ENCODE measurements at places on chromosomes 3 and 15.

- no peak for DNase-seq
These were observed 264.0 kb upstream of the IL12A start for GRCh38 chr3:159724627-159725026.

- DNase-seq = no peak
These were observed 10.6 kb downstream of the ALDH1A3 start for GRCh38 chr15:100890051-100890720.

DNA sequence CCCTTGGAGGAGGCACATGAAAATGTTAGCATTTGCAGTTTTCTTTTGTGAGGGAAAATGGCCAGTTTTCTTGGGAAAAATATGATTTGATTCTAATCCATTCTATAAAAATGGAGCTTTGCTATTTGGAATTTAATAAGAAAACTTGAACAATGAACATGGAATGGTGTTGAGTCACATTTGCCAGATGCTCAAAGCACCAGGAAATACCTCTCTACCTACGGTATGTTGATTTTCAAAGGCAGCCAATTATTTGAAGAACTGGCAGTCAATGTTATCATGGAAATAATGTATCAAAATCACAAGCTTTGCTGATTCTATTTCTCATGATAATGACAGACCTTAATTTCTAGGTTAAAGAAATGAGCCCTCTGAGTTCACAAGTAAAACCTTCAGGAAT lies 14.9 kb downstream of the NME9 start:
- no peak for DNase-seq

DNA sequence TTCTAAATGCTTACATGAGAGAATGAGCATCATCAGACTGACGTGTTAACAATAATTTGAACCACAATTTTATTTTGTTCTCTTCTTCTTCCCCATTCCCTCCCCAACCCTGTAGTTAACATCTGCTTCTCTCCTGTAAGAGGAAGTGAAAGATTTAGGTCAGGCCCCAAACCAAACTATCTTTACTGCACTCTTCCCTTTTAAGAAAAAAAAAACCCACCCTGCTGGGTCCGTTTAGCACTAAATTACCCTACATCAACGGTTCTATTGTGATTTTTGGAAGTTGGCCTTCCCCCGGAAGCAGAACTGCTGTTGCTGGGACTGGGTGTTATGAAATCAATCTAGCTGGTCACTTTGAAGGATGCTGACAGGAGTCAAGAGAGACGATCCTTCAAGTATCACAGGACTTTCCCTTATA lies 49.4 kb downstream of the NFKBIZ start:
- no peak for DNase-seq

- DNase-seq = no peak
These were observed 32.1 kb upstream of the TNFAIP8L3 start for GRCh38 chr15:51126842-51127241.

- no peak for DNase-seq
These were observed 225.8 kb upstream of the UMPS start for GRCh38 chr3:124504332-124505059.

GRCh38 chr3:155363690-155364070 lies 70.2 kb upstream of the STRIT1 start:
- DNase-seq = no peak

- DNase-seq = no peak
These were observed 48.7 kb downstream of the BSN start for GRCh38 chr3:49602877-49603411.

DNA sequence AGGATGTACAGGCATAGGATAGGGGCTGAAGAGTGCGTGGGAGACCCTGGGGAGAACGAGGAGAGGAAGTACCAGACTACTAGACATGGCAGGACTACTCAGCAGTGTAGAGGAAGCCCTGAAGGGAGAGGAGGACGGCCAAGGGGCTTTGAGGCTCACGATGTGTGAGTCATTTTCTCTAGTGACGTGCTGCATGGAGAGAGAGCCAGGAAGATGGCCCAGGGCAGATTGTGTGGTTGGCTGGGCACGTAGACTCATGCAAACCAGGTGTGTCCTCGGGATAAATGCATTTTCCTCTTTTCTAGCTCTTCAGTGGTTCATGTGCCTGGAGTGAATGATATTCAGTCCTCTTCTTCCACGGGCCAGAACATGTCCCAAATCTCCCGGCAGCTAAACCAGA lies 115.0 kb upstream of the ABHD17C start:
- DNase-seq = no peak

DNA sequence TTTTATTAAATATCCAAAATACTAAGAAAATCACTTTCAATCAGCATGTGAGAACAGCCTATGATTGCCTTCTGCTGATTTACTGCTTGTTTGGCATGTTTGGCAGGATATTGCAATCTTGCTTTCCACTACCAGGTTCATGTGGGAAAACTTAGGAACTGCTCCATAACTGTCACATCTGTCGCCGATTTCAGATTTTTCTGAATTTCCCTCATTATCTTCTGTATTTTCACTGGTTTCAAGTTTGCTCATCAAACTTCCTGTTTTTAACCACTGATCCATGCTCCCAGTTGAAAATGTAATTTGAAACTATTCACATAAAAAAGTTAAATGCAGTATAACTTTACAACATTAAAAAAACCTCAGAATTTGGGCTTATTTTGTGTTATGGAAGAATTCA lies 93.0 kb downstream of the NFKBIZ start:
- no peak for DNase-seq

DNA sequence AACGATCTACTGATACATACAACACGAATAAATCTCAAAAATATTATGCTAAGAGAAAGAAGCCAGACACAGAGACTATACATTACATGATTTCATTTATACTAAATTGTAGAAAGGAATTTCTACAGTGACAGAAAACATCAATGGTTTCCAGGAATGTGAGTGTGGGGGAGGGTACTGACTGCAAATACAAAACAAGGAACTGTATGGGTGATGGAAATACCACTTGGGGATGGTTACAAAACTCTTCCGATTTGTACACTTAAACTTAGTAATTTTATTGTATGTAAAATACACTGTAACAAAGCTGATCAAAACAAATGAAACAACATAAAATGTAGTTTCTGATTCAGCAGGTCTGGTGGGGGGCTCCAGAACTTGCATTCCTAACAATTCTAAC lies 45.8 kb upstream of the IP6K2 start:
- no peak for DNase-seq

DNA sequence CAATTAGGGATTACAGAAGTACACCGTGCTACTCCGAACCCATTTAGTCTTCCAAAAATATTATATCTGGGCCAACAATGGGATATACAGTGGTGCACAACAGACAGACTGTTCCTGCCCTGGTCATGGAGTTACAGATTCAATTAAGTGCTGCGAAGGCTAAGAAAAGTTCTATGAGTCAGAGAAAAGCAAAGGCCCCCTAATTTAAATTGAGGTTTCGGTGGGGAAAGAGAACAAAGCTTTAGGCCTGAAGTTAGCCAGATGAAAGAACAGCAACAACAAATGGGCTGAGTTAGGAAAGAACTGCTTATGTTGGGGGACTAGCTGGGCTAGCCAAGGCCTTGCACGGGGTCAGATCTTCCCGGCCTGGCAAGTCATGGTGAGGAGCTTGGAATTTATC lies 131.8 kb downstream of the MDFIC2 start:
- no peak for DNase-seq

- no peak for DNase-seq
These were observed 135.6 kb upstream of the ABI3BP start for GRCh38 chr3:101128786-101129185.

- no peak for DNase-seq
These were observed 19.4 kb downstream of the PLSCR1 start for GRCh38 chr3:146524961-146525360.

DNA sequence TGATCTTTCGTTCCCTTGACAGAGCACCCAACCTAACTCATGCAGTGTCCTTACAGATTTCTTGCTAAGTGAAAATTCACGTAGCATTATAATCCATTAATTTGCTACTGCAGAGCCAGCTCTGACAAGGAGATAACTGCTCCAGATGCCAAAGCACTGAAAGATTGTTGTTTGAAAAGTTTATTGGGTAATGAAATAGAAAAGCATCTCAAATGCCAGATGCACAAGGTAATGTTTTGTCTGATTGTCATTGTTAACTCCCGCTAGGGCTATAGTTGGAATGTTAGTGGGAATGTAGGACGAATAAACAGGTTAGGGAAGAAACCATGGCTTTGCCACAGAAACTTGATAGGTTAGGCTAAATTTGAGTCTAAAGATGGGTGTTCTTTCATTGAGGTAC lies 20.2 kb upstream of the SLC2A2 start:
- no peak for DNase-seq

- no peak for DNase-seq
These were observed 819.0 kb upstream of the GRM7 start for GRCh38 chr3:6041894-6042293.

DNA sequence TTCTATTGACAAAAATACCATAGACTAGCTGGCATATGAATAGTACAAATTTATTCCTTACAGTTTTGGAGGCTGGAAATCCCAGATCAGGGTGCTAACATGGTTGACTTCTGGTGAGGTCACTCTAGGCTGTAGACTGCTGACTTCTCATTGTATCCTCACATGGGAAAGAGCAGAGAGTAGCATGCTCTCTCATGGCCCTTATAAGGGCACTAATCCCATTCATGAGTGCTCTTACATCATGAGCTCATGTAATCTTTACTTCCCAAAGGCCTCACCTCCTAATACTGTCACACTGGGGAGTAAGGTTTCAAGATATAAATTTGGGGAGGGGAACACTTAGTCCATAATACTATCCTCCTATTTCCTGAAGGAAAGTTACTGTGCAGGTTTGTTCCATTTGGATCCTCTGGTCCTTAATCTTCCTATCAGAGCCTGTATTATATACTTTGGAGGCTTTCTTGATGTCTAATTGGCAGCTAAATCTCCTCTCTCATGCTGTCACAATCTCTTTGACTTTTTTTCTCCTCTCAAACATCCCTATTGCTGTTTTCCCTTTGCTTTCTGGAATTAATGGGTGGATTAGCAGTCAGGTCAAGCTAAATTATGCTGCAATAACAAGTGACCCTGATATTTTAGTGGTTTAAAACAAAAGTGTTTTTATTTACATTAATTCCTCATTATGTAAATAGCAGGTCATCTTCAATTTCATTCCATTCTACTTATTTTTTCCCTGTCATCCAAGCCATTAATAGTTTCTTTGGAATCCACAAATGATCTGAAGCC lies 23.1 kb upstream of the LEKR1 start:
- DNase-seq = no peak

- no peak for DNase-seq
These were observed 82.5 kb downstream of the CHST2 start for GRCh38 chr3:143201870-143202752.

DNA sequence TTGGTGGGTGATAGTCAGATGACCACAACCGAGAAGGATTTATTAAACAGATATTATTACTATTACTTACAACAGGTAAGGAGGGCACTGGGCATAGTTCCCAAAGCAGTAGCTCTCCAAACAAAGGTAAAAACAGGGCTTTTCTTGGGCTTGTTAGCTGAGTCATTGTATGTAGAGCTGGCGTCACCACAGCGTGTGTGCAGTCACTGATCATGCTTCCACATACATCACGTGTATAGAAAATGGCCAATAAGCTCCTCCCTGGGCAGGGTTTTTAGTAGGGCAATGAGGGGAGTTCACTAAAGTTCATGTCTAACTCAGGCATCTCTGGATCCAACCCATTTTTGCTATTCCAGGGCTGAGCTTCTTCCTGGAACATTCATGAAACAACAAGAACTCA lies 5.8 kb upstream of the SAMMSON start:
- DNase-seq = no peak

GRCh38 chr3:134483195-134483900 lies 2.4 kb downstream of the ANAPC13 start:
- no peak for DNase-seq

DNA sequence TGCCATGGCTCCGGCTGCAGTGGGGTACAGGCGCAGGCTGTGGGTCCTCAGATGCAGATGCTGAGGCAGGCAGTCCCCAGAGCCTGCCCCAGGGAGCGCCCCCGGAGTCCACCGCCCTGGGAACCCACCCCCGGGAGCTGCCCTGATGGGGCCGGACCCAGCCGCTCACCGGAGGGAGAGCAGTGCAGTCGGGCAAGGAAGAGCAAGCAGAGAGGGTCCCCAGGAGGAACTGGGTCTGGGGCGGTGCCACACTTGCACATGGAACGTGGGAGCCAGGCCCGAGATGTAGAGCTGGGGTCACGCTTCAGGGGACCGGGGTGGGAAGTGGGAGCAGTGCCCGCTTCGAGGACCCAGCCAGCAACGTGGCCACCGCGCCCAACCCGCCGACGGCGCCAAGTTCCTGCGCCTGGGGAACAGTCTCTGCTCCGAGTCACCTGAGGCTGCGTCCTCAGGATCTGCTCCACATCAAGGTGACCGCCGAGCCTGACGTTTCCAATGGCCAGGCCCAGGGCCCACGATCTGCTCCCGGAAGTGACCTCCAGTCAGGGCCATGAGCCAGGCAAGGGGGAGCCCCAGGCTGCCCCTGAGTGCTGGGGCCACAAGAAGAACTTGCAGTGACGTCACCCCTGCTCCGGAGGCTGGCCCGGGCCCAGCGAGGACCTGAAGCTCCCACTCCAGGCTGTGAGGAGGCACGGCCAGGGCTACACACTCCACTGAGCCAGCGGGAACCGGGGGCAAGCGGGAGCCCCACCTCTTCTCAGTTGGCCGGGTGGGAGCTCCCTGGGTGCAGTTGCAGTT lies 27.0 kb upstream of the TFG start:
- no peak for DNase-seq

DNA sequence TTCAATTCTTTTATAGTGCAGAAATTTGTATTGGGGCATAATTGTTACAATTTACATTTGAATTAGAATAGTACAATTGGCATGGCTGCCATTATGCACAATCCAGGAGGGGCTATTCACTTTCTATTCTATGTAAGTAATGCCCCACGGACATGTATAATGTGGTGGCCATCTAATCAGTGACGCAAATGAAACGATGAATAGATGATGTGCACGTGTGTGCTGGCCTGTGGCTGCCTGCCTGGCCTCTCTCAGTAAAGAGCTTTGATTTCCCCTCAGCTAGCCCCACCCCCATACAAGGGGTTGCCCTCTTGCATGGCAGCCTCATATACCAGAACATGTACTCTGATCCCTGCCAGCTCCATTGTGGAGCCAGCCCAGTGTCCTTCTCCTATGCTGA lies 86.5 kb downstream of the BOC start:
- no peak for DNase-seq

DNA sequence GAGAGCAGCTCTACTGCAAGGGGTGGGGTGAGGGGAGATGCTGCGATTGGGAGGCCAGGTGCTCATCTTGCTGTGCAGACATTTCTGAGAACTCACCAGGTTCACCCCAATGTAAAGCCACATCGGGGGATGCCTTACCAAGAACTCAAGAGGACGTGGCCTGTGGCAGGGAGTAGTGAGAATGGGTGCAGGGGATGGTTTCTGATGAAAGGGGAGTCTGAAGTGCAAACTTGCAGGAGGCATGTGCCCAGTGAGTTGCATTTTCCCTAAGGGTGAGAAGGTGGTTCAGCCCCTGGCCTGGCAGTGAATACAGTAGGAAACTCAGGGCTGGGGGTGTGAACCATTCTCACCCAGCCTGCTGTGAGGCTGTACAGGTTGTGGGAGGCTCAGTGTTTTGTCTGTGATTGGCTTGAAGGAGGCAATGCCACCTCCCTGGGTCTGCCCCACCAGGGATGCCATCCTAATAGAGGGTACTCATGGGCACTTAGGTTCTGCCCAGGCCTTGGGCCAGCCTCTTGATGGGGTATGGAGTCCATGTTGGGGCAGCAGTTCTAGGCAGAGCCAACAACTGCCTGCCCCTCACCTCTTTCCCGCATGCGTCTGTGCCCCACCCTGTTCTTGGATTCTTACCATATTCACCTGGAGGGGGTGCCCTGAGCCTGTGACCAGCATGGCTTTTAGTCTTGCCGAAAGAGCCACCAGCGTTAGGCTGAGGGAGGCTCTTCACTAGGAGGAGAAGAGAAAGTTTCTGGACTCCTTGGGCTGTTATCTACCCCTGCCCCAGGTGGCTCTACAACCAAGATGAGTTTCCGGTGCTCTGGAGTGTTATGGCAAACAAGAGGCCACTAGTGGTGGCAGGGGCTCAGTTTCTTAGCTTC lies 4.5 kb downstream of the HEMK1 start:
- DNase-seq = no peak
